Pons (tissue), 1 donor: ENCODE measurements at places on chromosomes 5 and 9.
A peak's percentile ranks its signal among the peaks of the same experiment; 100 is the strongest.

DNA sequence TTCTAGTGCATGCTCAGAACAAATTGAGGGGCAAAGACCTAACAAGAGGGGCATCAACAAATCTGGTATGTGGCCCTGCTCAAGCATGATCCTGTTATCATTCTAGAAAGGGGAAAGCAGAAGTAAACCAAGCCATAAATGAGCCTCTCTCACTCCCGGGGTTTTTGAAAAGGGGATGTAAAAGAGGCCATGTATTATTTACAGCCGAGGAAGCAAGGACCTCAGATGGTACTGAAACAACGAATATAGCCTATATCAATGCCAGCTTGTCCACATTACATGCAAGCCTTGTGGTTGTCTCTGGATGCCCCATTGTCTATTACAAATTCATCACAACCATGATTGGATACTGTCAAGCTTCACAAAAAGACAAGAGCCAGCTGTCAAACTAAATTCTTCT, 211.3 kb downstream of the DCP2 start:
- peak; percentile 43 for DNase-seq

- DNase-seq, result peak; percentile 42
Observed at GRCh38 chr5:160230686-160231527, 1.6 kb downstream of the FABP6 start.

DNA sequence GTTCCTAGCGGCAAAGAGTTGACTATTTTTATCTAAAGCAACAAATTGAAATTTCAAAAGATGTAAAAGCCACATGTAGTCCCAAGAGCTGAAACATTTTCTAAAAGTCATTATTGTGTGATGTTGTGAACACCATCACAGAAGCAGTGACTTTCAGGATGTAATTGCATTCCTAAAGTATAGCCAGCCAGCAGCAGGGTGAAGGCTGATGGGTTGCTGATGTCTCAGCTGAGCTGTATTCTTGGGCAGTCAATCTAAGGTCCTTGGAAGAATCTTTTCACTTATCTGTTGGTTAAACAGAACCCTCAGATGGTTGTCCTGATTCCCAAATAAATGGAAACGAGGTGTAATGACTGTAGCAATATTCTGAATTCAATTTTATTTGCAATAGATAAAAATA, 237.4 kb upstream of the WWC1 start:
- no peak for DNase-seq

- DNase-seq, result peak; percentile 10
Observed at GRCh38 chr5:92633176-92633575, 947.8 kb downstream of the NR2F1-AS1 start.

DNA sequence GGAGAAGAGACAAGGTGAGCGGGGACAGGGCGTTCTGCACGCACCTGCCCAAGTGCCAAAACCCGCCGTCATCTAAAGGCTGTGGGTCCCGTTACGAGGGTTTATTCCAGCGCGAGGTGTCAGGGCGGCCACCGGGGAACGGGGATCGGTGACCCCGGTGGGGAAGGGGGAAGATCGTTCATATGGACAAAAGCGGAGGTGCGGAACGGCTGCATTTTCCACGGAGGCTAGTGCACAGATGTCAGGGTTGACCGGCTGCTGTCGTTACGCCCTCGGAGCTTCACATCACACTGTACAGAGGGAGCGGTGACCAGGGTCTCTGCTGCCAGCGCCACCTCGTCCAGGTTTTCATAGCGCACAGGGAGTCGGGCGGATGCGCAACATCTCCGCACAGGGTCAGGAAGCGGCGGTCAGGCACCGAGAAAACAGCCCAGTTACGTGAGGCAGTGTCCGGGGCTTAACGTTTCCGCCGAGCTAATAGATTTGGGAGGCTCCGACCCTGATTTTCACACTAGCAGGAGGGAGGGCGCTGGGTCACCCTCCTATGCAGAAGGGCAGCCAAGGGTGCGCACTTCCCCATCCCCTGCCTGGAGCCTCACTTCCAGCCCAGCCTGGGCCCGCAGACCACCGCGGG, 13.5 kb downstream of the BTNL9 start:
- no peak for DNase-seq

GRCh38 chr5:171412186-171412585, 7.3 kb upstream of the FGF18 start:
- no peak for DNase-seq

DNA sequence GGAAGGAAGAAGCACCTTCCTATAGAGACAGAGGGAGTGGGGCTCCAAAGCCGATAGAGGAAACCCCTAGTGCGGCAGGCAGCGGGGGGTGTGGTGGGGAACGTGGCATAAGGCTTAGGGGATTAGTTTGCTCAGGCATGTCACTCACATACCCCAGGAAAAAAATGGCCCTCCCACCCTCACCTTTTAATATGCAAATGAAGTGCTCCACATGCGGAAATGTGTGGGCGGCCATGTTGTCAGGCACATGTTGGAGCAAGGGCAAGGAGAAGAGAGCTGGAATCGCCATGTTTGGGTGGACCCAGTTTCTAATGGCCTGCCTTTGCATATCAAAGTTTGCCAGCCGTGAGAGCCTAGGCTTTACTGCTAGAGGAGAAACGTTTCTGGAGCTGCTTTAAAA, 758.8 kb downstream of the NR2F1-AS1 start:
- DNase-seq, result no peak

- no peak for DNase-seq
Observed at GRCh38 chr9:107633406-107633805, 143.8 kb upstream of the KLF4 start.

DNA sequence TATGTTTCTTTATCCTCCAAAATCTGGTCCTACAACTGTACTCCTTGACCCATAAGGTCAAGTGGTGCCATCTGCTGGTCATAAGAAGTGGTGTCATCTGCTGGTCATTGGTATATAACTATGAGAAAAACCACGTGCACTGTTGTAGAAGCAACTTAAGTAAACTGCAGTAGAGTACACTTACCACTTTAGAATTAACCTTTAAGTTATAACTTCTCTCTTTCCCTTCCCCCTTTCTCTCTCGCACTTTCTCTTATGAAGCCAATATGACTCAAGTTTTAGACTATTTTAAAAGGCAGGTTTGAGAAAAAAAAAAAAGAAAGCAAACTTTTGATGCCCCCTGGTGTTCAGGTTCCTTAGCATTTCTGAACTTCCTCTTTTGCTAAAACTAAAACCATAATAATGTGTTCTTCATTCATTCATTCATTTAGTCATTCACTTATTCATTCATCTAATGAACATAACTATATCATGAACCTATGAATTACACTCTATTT, 12.8 kb upstream of the MTAP start:
- DNase-seq, result peak; percentile 93

DNA sequence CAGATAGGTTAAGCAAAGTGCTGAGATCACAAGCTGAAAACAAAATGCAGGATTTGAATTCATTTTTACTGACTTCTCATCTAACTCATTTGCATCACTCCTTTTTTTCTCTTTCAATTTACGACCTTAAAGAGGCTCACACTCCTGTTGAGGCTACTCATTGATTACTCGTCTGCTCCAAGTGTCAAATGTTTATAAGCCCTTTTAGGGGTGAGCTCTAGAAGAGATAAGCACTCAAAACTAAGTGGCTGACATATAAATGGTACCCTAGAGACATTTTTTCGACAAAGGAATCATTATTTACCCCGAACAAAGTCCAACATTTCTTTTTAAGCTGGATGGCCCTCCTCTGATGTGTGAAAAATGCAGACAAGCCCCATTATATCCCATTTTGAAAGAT, 483.1 kb downstream of the MAT2B start:
- DNase-seq, result no peak

DNA sequence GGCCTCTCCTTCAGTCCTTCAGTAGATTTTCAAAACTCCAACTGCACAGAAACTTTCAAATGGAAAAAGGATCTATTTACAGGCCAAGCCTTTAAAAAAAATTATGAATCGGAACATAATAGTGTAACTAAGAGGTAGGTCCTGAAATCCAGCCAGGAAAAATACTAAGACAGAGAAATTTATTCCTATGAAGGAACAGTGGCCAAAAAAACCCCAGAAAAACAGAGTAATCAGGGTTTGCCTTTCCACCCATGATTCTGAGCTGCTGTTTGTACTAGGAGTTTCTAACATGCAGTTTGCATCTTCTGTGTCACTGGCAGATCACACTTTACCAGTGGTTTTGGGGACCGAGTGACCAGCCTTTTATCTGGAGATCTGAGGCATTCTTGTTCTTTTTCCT, 93.1 kb upstream of the TMED7 start:
- DNase-seq, result no peak

DNA sequence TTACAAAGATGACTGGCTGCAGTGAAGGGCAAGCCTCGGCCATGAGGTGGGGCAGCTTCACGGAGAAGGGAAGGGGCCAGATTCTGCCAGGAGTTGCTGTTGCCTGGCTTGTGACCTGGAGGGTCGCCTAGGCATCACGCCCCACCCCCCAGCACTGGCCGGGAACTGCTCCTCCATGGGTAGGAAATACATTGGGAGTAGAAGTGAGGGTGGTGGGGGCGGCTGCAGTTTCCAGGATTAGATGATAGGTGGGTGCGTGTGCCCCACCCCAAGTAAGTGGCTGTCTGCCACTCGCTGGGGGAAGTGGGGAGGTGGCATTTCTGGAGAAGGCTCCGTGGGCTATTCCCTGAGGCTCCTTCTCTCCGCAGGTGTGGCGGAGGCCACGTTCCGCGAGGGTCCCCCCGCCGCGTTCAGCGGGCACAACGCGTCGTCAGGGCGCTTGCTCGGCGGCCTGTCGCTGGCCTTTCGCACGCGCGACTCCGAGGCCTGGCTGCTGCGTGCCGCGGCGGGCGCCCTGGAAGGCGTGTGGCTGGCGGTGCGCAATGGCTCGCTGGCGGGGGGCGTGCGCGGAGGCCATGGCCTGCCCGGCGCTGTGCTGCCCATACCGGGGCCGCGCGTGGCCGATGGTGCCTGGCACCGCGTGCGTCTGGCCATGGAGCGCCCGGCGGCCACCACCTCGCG, 16.9 kb downstream of the CRB2 start:
- no peak for DNase-seq

GRCh38 chr9:24090566-24090965, 264.5 kb upstream of the ELAVL2 start:
- DNase-seq, result no peak

- DNase-seq, result peak; percentile 8
Observed at GRCh38 chr5:170070556-170071412, 34.9 kb upstream of the FOXI1 start.

- DNase-seq, result no peak
Observed at GRCh38 chr9:88596376-88596775, 61.4 kb downstream of the NXNL2 start.

DNA sequence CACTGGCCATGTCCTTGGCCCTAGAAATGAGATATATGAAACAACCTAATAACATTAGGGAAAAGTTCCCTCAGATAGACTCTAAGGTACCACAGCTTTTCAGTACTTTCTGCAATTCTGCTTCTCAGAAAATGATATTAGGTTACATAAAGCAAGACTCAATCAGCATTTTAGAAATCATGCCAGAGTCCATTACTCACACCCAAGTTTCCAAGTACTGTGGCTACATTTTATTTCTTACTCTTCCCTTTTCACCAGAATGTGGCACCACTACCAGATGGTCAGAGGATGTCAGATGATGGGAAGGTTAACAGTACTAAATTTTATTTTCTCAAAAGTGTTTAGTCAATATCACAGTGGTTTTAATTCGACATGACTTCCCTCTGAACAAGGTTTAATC, 217.2 kb downstream of the MLLT3 start:
- no peak for DNase-seq

DNA sequence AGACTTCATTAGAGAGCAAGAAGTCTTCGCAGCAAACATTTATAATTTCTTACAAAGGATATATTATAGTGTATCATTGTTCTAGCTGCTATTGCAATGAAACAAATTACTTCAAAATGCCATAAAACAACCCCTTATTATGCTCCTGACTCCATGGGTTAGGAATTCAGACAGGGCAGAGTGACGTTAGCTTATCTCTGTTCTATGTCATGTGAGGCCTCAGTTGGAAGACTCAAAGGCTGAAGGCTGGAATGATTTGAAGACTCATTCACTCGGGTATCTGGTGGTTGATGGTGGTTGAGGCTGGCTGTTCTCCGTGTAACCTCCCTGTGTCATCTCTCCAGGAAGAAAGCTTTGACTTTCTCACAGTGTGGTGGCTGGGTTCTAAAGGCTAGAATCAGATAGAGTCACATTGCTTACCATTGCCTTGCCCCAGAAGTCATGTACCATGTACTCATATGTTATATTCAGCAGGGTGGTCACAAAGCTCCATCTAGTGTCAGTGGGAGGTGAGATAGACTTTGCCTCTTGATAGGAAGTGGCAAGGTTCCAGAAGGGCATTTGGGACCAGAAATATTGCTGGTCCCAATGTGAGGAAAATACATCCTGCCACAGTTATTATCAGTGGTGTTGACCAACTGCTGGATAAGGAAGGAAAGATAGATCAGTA, 226.9 kb downstream of the TMEM38B start:
- DNase-seq, result no peak

GRCh38 chr9:114156657-114157421, 1.5 kb downstream of the COL27A1 start:
- no peak for DNase-seq

DNA sequence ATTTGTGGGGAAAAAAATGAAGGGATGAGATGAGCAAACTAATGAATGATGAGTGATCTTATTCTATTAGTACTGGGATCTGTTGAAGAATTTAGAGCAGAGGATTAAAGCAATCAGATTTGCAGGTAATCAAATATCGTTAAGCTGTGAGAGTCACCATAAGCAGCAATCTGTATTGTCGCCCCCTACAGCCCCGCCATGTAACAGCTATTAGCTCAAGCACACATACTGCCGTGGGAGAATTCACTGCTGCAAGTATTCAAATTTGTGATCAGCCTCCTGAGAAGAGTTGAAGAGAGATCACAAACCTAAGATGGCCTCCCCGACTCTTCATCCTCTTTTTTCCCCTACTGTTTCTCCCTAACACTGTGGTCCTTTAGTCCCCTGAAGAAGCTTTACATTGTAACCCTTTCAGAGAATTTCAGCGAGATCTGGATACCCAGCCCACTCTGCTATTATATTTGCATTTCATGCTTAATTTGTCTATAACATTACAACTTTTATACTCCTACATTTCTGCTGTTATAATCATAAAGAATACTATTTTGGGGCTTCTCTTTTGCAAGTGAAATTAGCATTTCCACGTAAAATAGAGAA, 28.5 kb upstream of the PHF24 start:
- peak; percentile 8 for DNase-seq

- no peak for DNase-seq
Observed at GRCh38 chr9:109115931-109116526, 3.7 kb downstream of the TMEM245 start.

- no peak for DNase-seq
Observed at GRCh38 chr9:21904776-21905175, 89.4 kb downstream of the CDKN2A start.

- DNase-seq, result no peak
Observed at GRCh38 chr9:100525563-100525962, 52.3 kb upstream of the CAVIN4 start.

- no peak for DNase-seq
Observed at GRCh38 chr9:34417734-34418133, 40.6 kb downstream of the FAM219A start.

- DNase-seq, result no peak
Observed at GRCh38 chr5:112566251-112566650, 147.2 kb upstream of the EPB41L4A start.

- DNase-seq, result peak; percentile 65
Observed at GRCh38 chr5:151770383-151771258, 1.1 kb upstream of the G3BP1 start.
